ENCODE measurements at places on chromosomes 11 and 22. TPM values are rescaled to one million over a fixed set of nuclear protein-coding genes. Genes with fewer than 3 reads are reported as not detected.

MS4A6E gene
- total RNA-seq: not detected

DNA sequence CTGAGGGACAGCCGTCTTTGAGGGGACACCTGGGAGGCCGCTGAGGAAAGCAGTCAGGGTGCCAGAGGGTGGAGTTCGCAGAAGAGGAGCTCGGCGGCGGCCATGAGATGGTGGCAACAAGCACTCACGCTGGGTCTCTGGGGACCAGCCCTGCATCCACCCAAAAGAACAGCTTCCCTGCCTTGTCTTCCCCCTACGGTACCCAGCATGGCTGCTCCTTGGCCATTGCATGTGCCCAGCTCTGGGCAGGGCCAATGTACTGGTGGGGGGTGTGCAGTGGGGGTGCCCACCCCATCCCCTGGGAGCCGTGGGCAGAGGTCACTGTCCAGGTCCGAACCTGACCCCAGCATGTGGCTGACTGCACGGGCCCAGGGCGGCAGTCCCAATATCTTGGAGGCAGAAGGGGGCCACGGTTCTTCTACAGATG, 42.3 kb downstream of the OSBPL5 start:
- DNase-seq: no peak

- DNase-seq: no peak
Observed at GRCh38 chr11:68525930-68526329, 65.4 kb downstream of the PPP6R3 start.

TRIM51 gene
- not detected for total RNA-seq

GRCh38 chr11:15106201-15106965, 8.3 kb upstream of the INSC start:
- DNase-seq: peak; percentile 74

DNA sequence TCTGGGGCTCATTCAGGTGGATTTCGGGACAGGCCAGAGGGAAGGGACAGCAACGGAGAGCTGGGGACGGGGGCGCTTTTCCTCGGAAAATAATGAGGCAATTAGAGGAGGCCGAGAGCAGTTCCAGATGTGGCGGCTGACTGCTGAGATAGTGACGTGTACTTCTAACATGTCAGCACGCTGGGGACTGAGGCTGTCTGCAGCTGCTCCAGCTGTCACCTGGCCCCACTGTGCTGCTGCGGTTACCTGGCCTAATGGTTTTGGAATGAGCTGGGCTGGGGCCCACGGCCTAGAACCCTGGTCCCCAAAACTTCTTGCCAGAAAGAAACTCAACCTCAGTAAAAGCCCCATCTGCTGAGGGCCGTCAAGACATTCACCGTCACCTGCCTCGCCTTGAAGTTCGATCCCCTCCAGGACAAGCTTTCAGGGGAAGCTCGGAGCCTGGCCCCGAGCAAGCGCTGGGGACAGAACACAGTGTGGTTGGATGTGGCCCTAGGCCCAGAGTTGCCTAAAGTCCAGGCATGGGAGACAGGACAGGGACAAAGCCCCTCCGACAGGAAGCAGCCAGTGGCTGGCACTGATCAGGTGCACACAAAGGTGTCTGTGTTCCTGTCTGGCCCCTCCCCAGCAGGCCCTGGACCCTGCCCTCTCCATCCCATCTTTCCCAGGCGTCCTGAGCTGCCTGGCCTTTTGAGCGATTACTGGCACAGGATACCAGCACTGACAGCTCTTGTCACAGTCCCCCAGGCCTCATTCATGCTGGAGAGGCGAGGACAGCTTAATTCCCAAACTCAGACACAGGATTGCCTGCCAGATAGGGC, 22.1 kb downstream of the RPUSD4 start:
- no peak for DNase-seq

XNDC1N gene
- total RNA-seq: 7.7 TPM

DNA sequence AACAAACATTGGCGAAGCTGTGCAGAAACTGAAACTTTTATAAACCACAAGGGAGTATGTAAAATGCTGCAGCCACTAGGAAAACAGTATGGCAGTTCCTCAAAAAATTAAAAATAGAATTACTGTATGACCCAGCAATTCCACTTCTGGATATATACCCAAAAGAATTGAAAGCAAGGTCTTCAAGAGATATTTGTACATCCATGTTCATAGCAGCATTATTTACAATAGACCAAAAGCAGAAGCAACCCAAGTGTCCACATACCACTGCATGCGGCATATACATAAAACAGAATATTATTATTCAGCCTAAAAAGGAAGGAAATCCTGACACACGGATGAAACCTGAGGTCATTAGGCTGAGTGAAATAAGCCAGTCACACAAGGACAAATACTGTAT, 85.8 kb downstream of the RELT start:
- DNase-seq: no peak

OR51E2 gene
- total RNA-seq: 3.5 TPM

KRTAP5-1 gene
- total RNA-seq: not detected

GRCh38 chr11:115407496-115407895, 96.7 kb downstream of the CADM1 start:
- DNase-seq: no peak

TMEM86A gene
- 0.05 TPM for total RNA-seq

Data from MG63 (cell line).